ENCODE measurements at places on chromosomes 11 and 22. TPM values are rescaled to one million over a fixed set of nuclear protein-coding genes. Genes with fewer than 3 reads are reported as not detected.

Gene APOL4
- 4.8 TPM for total RNA-seq

Gene GSTP1
- 850 TPM for total RNA-seq

Gene RIMBP3C
- 0.09 TPM for total RNA-seq

Gene OR52E8
- not detected for total RNA-seq

Gene VWA5A
- total RNA-seq: 8.3 TPM

Data from endothelial cell of coronary artery (primary cell).